ENCODE measurements at places on chromosomes 7 and 10. TPM values are rescaled to one million over a fixed set of nuclear protein-coding genes. Genes with fewer than 3 reads are reported as not detected.
A peak's percentile ranks its signal among the peaks of the same experiment; 100 is the strongest.

GRCh38 chr10:75070476-75070875 is 41.0 kb upstream of the SAMD8 start:
- DNase-seq, result no peak

- DNase-seq, result no peak
Observed at GRCh38 chr10:74628136-74628535, 198.3 kb upstream of the KAT6B start.

GRCh38 chr7:128989961-128990360 is 52.2 kb downstream of the IRF5 start:
- no peak for DNase-seq

DNA sequence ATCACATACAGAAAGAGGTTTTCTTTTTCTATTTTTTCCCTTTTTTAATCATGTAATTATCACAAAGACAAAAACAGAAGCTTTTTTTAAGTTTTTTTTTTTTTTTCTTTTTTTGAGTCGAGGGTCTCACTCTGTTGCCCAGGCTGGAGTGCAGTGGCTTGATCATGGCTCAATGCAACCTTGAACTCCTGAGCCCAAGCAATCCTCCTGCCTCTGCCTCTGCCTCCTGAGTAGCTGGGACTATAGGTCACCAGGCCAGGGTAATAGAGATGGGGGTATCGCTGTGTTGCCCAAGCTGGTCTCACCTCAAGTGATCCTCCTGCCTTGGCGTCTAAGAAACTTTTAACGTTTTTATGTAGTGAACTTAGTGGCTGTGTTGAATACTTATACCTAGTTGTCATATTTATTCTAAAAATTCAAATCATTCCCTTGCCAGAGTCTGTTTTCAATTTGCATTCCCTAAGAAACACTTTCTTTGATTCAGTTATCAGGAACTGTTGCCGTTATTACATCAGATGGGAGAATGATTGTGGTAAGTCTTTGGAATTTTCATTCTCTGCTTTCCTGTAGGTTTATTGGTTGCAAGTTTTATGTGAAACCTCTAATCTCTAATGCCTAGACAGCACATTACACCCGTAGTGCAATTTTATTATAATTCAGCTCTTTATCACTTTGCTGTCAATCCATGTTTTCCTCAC is 1.3 kb downstream of the LSM8 start:
- DNase-seq, result no peak

DNA sequence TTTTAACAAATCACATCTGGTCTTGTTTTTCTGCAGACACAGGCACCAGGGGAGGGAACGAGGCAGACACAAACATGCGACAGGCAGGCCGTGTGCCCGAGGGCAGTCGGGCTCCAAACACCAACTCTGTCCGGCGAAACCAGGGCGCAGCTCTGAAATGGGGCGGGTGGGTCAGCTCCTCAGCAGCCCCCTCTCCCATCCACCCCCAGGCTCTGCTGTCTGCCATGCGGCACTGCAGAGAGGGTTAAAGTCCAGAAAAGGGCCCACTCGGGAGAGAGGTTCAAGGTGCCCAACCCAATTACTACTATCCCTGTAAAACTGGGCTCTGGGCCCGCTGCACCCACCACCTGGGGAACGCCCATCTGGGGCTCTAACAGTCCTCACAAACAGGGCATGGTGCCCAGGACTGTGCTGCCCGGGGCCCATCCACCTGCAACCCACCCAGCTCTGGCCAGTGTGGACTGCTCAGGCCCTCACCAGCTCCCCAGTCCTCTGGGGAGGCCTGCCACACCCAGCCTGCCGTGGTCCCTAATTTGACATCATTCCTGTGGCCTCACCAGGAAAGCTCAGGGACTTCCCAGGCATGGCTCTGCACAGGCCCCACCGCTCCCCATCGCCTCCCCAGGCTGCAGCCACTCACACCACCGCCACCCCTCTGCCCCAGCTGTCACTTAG is 18.7 kb downstream of the YKT6 start:
- no peak for DNase-seq

- DNase-seq, result no peak
Observed at GRCh38 chr10:110093722-110094121, 85.9 kb downstream of the ADD3 start.

- no peak for DNase-seq
Observed at GRCh38 chr10:83476211-83476610, 663.1 kb upstream of the GHITM start.

DNA sequence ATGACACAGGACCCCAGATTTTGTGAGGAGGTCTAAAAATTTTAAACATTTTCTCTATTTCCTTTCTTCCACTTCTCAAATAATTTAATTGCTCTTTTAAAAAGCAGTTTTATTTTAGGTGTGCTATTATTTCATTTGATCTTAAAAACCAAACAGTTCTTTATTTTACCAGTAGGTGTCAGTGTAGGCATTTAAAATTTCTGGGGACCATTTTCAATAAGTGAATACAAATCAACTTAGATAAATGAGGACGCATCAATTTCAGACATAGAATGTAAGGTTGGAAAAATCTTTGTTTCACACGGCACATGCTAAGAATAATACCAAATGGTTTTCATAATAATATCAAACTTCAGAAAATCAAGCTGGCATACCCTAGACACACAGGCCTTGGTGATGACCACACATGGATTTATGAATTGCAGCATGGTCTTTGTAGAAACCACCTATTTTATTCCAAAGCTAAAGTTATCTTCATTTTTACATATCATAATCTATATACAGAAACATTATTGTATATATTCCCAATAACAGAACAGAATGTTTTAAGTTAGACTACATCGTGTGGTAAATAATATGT is 127.6 kb upstream of the SLC26A5 start:
- peak; percentile 56 for DNase-seq

DNA sequence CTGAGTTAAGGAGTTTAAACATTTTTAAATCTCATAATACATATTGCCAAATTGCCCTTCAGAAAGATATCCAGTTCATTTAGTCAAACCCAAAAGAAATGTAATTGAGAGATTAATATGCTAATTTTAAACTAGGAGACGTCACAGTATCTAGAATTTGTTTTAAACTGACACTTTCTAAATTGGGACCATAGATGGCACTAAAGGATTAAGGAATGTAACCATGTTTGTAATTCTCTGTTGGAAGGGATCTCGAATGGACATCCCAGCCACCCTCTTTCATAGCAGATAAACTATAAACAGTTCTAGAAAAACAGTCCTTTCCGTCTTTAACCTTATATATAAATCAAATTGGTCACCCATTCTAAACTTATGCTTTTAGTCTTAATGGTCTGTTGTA is 30.0 kb upstream of the SAMD9L start:
- peak; percentile 17 for DNase-seq

DNA sequence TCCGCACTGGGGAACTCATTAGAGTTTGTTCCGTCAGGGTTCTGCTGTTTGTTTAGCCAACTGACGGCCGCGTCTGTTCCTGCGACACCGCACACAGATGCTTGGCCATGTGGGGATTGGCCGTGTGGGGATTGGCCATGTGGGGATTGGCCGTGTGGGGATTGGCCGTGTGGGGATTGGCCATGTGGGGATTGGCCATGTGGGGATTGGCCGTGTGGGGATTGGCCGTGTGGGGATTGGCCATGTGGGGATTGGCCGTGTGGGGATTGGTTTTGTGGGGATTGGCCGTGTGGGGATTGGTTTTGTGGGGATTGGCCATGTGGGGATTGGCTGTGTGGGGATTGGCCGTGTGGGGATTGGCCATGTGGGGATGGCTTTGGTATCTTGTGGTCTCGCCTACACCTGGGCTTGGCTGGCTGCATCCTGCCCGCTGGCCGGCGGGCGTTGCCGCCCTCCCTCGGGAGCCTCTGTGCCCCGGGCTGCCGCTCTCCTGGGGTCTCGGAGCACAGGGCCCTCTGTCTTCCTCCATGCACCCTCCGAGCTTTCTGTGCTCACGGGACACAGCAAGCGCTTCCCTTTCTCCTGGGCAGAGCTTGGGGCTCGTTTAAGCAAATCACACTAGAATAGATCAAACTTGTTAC is 62.5 kb downstream of the NKX6-2 start:
- DNase-seq, result no peak

DNA sequence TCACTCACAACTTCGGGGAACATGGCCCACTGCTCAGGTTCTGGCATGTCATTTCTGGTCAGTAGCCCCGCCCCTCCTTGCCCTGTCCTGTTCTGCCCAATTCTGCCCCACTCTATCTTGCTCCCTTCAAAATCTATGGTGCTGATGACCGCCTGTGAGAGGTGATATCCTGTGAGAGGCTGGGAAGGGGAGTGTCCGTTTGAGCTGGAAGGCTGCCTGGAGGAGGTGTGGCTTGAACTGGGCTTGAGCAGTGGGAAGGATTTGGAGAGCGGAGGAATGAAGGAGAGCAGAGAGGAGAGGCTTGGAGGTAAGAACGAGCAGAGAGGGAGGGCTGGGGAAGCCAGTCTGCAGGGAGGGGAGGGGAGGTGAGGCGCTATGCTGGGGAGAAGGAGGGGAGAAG is 145.3 kb downstream of the RPS24 start:
- peak; percentile 51 for DNase-seq

DNA sequence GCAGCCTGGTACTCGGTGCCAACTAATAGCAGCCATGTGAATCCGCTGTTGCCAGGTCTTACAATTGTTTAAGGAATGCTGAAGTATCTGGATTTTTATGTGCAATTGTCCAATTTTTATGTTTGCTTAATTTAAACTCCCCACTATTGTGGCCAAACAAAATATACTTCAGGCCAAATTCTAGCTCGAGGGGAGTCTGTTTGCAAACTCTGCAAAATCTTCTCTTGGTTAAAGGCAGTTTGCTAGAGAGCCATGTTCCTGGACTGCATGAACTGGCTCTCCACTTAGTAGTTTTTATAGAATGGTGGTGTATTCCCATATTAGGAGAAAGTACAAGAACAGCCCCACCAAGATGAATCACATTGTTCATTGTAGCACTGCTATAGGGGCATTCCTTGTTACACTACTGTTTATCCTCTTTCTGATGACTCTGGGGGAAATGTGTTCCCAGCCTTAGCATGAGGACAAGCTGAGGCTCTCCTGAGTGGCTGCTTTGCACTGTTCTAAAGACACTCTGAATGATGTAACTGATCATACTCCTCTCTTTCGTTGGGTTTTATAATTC is 178.0 kb upstream of the GLI3 start:
- DNase-seq, result no peak

- DNase-seq, result no peak
Observed at GRCh38 chr10:571688-572451, 117.6 kb downstream of the DIP2C start.

GRCh38 chr7:33054261-33054964 is 8.2 kb downstream of the NT5C3A start:
- no peak for DNase-seq

GRCh38 chr10:50593523-50594376 is 30.0 kb downstream of the SGMS1 start:
- no peak for DNase-seq

- DNase-seq, result no peak
Observed at GRCh38 chr7:45625067-45625466, 50.9 kb downstream of the ADCY1 start.

DNA sequence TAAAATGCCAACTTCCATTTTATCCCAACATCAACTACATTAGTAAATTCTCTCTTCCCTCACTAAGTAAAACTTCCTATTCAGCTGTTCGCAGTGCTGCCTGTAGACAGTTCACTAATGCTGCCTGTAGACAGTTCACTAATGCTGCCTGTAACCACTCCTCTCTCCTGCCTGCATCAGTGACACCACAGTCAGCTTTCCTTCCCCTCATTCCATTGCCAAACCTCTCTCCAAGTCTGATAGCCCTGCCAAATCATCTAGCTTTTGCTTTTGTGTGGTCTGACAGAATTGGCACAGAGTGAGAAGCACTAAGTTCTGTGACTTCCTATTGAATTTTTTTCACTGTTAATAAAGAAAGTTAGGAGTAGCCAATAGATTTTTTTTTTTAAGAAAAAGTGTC is 43.0 kb upstream of the MACC1 start:
- no peak for DNase-seq

DNA sequence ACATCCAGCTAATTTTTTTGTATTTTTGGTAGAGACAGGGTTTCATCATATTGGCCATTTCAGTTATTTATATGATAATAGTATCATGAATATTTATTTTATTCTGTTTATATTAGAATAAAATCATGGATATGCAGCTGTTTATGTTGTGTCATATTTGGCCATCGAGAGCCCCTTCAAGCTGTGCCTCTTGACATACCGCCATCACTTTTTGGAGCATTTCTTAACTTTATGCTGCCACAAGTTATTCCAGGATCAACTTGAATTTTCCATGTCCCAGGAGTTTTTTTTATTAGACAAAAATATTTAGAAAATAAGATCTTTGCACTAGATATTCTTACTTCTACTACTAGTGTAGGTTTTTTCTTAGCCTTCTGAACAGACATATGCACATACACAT is 1067.0 kb upstream of the LRRTM3 start:
- no peak for DNase-seq

- no peak for DNase-seq
Observed at GRCh38 chr10:43044961-43045621, 31.8 kb upstream of the RET start.

DNA sequence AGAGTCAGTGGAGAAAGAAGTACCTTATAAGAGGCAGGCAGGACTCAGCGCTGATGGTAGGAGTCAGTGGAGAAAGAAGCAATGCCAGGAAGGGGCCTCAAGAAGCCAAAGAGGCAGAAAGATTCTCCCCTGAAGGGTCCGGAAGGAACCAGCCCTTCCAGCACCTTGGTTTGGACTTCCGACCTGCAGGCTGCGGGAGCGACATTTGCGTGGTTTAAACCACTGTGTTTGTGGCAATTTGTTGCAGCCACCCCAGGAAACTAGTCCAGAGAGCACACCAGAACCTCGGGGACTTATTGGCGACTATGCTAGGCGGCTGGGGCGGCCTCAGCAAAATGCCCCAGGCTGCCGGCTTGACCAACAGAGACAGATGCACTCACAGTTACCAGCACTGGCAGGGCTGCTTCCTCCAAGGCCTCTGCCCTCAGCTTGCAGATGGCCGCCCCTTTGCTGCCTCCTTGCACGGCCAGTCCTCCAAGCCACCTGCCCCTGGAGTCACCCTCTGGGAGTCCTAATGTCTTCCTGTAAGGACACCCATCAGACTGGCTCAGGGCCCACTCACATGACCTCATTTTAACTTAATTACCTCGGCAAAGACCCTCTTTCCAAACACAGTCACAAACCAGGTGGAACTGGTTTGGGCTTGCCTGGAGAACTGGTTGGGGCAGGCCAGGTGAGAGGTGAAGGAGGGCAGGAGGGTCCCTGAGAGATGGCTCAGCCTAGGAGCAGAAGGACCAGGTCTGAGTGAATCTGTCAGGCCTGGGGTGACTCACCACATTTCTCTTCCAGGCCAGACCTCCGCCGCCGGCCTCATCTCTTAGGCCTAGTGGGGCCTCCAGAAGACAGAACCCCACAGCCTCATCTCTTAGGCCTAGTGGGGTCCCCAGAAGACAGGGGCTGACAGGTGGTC is 26.1 kb downstream of the CALML3 start:
- no peak for DNase-seq

- no peak for DNase-seq
Observed at GRCh38 chr7:43891069-43891955, 15.1 kb downstream of the URGCP start.

GRCh38 chr10:97768322-97769315 is 3.2 kb downstream of the SFRP5 start:
- DNase-seq, result no peak

Gene CCSER2
- 33.8 TPM for total RNA-seq

Gene CASP2
- total RNA-seq, result 15.7 TPM

Gene AKR1D1
- not detected for total RNA-seq

Gene ASAH2
- 0.04 TPM for total RNA-seq

Gene STK32C
- total RNA-seq, result 8.0 TPM

Gene SGCE
- total RNA-seq, result 52.1 TPM

Gene LAMB1
- total RNA-seq, result 57.6 TPM

Gene PWWP2B
- total RNA-seq, result 8.6 TPM

All from GM23338 (cell line).